ENCODE measurements at places on chromosomes 2 and 18.
A peak's percentile ranks its signal among the peaks of the same experiment; 100 is the strongest.

GRCh38 chr2:140440815-140441214 lies 1660.6 kb upstream of the NXPH2 start:
- DNase-seq, result no peak

DNA sequence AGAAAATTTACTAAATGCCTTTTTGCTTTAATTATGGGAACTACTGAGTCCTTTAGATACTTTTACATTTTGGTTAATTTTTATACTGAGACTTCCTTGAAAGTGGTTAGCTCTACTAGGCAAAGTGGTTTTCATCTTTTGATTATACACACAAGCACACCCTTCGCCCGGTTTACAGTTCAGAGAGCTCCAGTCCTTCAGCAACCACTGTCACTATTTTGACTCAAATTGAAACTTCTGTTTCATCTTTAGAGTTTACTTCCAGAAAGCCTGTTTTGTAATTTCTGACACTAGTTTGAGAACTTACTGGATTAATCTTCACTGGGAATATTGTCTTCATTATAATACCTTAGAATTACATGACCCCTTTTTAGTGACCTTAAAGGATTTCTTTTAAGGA lies 140.3 kb upstream of the FOSL2 start:
- no peak for DNase-seq

DNA sequence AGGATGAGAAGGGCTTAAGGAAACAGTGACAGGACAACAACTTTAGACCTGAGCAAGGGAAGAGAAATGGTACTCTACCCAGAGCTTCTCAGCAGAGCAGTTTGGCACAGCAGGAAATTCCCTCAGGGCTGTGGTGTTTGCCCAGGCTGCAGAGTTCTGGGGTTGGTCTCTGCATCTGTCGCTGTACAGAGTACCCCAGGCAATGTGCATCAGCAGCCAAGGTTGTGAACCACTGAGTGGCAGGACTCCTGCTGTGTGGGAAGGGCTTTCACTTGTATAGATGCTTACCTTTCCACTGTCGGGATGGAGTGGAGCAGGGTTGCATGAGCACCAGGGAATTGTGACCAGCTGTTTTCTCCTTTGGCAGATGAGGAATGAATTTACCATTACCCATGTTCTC lies 21.2 kb downstream of the STAMBP start:
- DNase-seq, result no peak

DNA sequence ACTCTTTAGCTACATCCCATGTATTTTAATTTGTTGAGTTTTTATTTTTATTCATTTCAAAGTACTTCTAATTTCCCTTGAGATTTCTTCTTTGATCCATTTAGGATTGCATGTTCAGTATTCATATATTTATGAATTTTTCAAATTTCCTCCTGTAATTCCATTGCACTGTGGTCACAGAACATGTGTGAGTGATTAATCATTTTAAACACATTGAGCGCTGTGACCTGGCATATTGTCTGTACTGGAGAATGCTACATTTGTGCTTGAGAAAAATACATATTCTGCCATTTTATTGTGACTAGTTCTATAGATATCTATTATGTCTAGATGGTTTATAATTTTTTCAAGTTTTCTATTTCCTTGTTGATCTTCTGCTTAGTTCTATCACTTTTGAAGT lies 353.7 kb downstream of the RAD51AP2 start:
- no peak for DNase-seq

- no peak for DNase-seq
These were observed 657.8 kb downstream of the MBD2 start for GRCh38 chr18:53566626-53567025.

DNA sequence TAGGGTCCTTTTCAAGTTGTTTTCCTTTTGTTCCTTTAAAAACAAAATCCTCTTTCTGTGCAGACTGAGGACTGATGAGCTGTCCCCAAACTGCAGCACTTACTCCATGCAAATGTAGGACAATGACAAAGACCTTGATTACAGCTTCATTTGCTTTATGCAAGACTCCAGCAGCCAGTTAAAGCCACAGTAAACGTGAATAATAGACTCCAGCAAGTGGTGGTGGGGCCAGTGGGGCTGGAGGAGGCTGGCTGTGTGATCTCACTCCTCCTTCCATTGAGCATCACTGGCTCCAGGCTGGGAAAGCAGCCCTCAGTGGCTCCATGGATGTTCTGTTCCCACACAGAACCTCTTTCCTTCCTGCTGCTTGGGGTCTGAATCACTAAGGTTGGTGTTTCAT lies 306.0 kb upstream of the CELF4 start:
- DNase-seq, result no peak

DNA sequence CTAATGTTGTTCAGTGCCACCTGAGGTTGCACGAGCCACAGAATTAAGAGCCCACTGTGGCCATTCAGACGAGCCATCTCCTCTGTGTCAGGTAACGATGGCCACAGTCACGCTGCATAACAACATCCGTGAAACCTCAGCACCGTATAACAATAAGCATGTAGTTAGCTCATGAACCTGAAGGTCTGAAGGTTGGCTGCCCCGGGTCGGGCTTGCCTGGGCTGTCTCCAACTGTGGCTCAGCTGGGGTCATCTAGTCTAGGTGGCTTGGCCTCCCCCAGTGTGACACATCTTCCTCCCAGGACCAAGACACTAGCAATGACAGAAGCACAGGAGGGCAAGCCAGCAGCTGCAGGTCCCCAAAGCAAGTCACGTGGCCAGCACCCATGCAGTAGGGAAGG lies 258.0 kb downstream of the GLI2 start:
- no peak for DNase-seq

DNA sequence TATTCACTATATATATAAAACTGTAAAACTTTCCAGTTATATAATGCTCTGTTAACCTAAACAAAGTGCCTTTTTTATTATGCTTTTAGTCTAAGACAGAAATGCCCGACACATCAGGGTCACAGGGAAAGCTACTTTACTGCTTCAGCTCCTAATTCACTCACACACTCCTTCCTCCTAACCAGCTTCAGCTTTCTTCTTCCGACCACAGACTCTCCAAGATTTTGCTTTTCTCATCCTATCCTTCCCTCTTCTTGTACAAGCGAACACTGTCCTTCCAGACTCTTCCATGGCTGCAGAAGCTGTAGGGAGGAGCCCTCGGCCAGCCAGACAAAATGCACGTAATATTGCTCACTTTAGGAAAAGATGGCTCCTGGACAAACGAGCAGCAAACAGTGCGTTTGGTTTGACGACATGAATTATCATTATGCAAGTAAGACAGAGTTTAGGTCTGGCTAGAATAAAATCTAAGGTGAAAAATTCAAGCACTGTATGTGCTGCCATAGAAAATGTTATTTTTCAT lies 47.5 kb upstream of the HNRNPA3 start:
- DNase-seq, result peak; percentile 85

DNA sequence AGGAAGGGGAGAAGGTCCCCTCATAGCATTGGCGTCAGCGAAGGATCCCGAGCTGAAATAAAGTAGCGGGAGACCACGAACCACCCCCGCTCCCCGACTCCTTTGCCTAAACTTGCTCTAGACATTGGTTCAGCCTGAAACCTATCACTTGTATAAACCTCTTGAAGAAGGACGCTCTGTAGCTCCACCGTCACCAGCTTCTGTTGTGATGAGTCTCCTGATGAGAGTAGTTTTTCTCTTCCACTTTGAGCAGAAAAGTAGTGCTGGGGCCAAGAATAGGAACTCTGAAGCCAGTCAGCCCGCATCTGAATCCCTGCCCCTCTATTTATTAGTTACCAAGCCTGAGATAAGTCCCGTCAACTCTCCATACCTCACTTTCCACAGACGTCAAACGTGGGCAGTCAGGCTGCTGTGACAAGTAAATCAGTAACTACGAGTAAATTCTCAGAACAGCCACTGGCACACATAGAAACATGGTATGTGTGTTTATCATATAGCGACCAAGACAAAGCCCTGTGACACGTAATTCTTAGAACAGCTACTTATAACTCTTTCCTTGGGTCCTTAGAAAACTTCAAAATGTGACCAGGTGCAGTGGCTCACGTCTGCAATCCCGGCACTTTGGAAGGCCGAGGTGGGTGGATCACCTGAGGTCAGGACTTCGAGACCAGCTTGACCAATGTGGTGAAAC lies 61.7 kb downstream of the CD226 start:
- DNase-seq, result peak; percentile 27

DNA sequence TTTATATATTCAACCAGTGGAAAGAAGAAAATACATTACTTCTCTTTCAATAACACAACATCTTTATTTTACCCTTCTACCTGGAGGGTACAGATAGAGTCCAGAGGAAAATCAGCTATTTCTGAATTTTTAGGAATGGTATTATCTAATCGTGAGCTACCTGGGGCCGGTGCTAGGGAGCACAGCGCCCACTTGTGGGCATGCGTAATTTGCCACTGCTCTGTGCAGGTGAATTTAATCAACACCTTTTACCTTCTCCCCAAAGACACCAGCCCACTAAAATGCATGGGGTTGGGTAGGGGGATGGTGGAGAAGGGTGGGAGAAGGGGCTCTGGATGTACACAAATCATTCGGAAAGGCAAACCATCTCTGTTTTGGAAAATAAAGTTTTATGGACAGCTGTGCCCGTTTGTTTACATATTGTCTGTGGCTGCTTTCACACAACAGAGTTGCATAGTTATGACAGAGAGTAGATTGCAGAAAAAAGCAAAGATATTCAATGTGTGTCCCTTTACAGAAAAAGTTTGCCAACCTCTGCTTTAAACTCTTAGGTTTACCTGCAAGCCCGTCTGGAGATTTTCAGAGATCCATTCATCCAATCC lies 51.5 kb upstream of the DCC start:
- DNase-seq, result no peak

- DNase-seq, result peak; percentile 59
These were observed 122.4 kb upstream of the SLC1A4 start for GRCh38 chr2:64866797-64867196.

DNA sequence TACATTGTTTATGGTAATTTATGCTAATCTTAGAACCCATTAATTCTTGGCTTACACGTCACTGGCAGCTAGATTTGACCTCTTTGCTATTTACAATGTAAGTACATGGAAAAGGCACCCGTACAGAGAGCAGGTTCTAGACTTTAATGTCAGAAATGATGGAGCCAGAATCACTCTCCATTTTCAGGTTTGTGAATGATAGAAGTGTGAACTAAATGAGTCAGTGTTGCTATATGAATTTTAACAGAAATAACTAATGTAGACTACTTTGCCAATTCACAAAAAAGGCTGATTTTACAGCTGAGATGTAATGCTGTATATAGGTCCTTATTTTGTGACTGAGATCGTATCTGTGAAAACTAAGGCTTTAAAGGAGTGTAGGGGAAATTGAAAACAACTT lies 214.6 kb downstream of the LDLRAD4 start:
- DNase-seq, result no peak

GRCh38 chr2:219792446-219792845 lies 165.0 kb downstream of the SLC4A3 start:
- DNase-seq, result no peak

DNA sequence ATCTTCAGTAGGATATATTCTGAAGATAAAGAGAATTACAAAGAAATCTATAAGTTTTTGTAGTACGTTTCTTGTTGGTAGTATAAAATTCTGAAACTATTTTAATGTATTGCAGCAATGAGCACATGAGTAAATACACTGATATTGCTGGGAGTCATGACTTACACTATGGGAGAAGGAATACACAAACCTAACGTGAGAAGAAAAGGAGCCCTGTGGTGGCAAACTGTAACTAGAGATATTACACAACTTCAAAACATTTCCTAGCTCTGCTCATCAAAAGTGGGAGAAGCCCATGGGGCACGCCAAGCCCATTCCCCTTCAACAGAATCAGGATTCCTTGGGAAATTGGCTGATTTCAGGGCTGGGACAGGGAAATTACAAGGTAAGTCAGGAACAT lies 20.5 kb downstream of the SPIRE1 start:
- DNase-seq, result no peak

GRCh38 chr2:58680755-58681310 lies 439.7 kb upstream of the FANCL start:
- DNase-seq, result no peak

- DNase-seq, result peak; percentile 78
These were observed 1.6 kb downstream of the CRIM1 start for GRCh38 chr2:36356990-36357846.

- no peak for DNase-seq
These were observed 118.3 kb upstream of the KLHL14 start for GRCh38 chr18:32891130-32891529.

GRCh38 chr2:200494048-200494447 lies 15.8 kb downstream of the KCTD18 start:
- no peak for DNase-seq

DNA sequence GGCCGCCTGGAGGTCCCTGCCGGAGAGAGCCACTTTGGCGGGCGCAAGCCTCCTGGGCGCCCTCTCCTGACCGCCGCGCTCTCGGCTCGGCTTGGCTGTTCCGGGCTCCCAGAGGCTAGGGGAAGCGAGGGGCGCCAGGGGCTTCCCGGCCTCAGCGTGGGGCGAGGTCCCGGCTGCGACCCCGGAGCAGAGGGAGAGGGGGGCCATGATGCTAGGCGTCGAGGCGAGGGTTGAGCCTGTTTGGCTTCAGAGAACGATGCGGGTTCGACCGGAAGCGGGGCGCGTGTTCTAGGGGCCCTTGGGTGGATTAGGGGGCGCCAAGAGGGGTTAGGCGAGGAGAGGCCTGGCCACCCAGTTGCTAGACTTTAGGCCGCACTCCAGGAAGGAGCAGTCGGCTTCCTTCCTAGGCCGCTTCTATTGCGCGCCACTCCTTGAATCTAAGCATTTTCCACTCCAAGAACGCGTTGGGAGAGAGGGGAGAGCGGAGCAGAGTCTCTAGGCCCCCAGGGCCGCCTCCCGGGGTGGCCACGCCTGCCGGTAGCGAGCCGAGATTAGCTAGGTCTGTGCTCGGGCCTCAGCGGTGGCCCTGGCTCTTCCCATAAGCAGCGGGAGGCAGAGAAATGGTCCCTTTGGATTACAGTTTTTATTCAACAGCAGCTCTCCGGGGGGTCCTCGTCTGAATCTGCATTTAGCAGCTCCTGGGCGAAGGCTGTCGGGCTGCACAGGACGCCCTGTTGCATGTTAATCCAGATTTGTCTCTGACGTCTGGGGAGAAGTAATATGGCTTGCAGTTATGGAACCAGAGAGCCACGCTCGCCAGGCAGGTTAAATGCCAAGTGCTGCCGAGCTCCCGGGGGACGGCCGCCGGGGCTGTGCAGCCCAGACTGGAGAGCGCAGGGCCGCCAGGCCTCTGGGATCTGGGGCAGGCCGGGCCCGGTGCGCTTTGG lies 11.3 kb downstream of the MEIS1 start:
- peak; percentile 74 for DNase-seq

DNA sequence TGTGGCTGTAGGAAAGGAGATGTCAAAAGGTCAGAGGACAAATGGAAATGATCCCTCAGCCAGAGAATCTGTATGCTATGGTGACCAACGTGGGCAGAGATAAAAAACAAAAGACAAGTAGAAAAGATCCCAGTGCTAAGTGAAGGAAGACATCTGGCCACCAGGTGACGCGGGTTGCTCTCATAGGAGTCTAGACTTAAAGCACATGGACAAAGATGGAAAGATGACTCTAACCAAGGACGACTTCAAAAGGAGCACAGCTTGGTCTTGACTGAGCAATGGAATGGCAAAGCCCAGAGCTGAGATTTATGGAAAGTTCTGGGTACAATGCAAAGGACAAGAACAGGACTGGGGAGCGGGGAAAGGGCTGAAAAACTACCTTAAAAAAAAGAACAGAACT lies 96.8 kb downstream of the CLIP4 start:
- DNase-seq, result no peak

- DNase-seq, result no peak
These were observed 55.7 kb downstream of the INO80C start for GRCh38 chr18:35441857-35442595.
